ENCODE measurements at places on chromosomes 2 and 18.

DNA sequence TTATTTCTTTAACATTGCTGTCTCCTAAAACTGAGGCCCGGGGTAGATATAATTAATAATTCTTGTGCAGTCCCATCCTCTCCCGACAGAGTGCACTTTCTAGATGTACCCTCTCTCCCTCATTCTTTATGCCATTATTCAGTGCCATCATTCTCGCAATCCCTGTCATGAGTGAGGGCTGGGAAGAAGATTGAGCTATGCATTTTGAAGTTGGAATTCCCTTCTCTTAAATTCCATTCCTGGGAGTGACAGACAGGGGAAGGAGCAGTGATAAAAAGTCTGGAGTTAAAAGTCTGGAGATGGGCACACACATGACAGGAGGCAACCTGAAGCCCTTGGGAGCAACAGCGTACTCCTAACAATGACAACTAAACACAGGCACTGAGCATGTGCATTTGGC lies 2.6 kb upstream of the KCNE4 start:
- no peak for DNase-seq

GRCh38 chr2:205731583-205731981 lies 49.3 kb downstream of the NRP2 start:
- no peak for DNase-seq

- DNase-seq: no peak
These were observed 288.4 kb downstream of the SOX11 start for GRCh38 chr2:5980450-5981190.

DNA sequence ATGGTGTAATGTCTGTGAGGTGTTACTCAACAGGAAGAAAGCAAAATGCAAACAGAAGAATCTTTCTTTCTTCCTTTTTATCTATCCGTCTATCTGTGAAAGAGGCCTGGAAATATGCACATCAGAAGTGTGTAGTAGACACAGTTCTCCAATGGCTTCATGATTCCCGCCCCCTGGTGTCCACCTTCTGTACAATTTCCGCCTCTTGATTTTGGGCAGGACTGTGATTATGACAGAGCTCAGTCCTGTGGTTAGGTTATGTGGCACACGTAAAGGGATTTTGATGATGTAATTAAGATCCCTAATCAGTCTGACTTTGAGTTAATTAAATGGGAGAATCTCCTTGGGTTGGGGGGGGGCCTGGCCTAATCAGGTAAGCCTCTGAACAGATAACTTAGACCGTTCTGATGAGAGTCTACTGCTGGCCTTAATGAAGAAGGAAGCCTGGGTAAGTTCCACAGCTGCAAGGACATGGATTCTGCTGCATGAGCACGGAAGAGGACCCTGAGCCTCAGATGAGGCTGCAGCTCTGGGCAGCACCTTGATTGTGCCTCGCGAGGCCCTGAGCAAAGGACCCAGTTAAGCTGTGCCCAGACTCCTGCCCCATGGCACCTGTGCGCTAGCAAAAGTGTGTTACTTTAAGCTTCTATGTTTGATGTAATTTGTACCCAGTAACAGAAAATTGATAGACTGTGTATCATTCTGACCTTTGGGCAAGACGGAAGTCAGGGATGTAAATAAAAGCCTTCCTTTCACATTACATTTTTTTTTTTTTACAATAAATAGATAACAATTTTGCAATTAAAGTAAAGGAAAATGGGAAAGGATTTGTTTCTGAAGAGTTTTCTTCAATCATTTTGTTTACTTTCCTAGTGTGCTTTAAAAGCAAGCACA lies 11.3 kb upstream of the KCNF1 start:
- DNase-seq: no peak

DNA sequence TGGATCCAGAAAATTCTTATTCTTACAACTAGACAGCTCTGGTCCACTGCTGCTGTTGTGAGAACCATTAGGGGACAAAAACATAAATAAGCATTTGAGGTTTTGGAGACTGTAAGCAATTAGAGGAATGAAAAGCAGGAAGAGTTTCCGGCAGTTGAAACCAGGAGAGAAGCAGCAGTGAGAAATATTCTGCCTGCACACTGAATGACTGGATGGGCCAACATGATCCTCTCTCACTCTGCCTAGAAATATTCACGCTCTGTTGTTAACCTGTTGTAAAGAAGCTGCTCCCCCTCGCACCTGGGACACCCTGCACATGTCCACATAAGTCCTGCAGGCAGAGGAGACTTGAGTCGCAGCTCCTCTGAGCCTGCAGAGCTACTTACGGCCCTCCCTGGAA lies 60.4 kb upstream of the RNF152 start:
- DNase-seq: no peak

DNA sequence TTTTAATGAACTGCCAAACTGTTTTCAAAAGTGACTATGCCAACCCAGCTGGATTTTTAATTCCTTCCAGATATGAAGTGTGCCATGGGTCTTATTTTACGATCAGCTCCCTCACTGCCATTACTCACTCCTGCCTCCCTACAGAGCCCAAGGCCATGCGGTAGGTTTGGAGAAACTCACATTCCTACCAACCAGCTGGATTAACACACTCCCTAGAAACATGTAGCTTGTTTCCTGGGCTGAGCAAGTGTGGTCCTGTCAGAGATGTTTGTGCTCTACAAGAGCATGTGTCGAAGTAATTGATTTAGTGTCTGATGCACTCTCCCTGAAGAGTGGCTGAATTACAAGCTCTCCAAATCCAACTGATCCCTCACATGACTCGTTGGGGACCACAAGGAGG lies 82.5 kb downstream of the SPP2 start:
- no peak for DNase-seq

DNA sequence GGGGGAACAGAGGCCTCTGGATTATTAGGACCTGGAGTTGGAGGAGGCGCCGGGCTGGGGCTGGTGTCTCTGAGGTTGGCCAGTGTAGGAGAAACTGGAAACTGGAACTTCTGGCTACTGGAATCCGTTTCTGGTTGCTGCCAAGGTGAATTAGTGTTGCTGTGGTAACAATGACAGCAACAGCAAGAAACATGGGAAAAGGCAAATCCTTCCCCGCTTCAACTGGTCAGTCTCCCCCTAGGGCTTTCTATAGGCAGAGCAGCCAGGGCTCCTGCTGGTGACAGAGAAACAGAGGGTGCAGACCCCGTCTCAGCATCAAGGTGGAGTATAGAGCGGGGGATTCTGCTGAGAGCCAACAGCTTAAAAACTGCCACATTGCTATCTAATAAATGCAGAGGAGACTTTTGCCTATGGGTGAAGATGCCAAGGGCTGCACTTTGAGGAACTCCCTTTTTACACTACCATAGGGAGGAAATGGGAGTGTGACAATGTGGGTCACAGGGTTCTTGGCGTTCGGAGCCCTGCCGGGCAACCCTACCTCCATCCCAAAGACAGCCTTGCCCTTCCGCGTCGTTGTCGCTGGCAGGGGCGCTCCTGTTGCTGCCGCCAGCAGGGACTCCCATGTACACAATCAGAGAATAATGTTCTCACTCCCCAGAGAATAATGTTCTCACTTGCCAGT lies 81.4 kb upstream of the CABLES1 start:
- no peak for DNase-seq

DNA sequence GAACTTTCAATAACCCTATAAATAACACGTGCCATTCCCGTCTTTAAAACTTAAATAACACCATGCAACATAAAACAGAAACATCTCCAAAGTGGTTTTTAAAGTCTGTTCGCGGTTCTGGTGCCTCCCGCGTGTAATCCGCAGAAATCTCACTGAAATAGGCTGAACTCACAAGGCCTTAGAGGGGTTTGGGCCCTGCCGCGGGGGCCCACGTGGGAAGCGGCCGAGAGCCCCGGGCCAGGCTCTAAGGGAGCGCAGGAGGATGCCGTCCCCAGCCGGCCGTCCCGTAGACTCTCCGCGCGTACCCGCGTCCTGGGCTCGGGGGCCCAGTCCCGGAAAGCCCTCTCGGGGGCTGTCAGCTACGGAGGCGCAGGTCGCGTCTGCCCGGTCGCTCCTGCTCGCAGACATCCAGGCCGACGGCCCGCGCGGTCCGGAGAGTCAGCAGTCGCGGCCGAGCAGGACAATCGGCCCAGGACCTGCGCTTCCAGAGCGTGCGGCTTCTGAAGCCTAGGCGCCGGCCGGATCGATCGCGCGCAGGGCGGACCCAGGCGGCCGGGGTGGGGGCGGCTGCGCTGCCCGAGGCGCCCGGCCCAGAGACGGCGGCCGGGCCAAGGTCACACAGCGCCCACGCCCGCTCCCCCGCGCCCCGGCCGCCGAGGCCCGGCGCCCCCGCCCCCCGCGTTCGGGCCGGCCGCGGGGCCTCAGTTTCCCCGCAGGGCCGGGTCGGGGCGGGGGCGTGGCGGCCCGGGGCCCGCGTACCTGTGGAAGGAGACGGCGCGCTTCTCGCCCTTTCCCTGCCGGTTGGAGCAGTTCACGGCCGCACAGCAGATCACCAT lies 558 bp downstream of the THAP4 start:
- DNase-seq: peak; percentile 11

DNA sequence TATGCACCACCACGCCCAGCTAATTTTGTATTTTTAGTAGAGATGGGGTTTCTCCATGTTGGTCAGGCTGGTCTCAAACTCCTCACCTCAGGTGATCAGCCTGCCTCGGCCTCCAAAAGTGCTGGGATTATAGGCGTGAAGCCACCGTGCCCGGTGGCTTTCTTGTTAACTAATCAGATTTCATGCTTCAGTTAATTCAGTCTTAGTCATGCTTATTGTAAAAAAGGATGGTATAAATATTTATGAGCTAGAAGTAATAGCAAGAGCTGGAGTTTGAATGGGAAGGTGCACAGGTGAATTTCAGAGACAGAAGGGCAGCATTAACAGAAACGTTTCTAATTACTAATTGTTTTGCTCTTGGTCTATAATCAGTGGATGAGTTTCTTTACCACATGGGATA lies 10.3 kb downstream of the GEMIN6 start:
- DNase-seq: no peak

DNA sequence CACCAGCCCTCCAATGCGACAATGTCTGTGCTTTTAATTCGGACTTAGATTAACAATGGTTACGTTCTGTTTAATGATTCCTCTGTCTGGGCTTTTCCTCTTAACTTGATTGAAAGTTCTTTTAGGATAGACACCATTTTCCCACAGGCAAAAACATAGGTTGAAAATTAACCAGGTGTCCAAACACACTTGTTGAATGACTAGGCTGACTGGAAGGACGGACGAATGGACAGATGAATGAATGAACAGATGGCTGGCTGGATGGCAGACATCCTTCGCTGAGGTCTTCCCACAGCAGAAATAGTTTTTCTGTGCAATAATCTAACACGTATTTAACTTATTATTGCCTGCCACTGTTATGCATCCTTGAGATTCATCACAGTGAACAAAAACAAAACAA lies 298.8 kb downstream of the SRBD1 start:
- DNase-seq: no peak

DNA sequence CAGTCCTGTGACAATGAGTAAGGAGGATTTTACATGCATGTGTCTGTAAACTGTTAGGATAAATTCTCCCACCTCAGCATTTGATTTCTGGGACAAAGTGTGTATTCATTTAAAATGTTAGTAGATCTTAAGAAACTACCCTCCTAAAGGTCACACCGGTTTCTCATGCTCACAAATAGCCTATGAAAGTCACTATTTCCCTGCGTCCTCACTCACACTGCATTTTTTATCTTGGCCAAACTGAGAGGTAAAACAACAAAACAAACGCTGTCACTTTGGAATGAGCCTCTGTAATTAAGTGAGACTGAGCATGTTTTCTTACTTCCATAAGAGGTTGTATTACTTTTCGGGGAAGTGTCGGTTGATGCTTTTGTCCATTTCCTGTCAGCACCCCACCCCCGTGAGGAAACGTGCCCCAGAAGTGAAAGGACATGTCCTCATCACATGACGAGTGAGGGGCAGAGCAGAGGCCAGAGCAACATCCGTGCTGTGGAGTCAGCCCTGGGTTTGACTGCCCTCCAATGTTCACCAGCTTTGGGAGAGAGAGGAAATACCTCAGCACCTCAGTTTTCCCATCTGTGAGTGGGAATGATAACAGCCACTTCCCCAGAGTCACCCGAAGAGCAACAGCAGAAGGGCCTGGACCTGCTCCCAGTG lies 3.1 kb downstream of the GYPC start:
- DNase-seq: no peak
